ENCODE measurements at places on chromosomes 11 and 22.

DNA sequence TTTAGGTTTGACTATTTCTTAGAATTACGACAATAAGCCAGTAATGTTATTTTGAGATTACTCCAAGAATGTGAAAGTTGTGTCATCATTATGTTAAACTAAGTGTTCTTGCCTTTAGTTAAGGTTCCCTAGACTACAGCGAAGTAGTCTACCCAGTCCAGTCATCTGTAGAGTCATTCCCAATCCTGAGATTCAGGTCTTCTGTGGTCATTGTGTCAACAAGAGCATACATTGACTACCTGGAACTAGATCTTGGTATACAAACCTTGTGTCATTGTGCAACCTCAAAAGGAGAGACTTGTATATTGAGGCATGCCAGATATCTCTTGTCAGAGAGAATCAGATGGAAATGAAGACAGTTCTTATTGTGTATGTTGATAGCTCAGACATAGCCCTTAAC lies 115.9 kb downstream of the ATM start:
- DNase-seq = no peak

GRCh38 chr11:19832086-19832750 lies 119.6 kb downstream of the NAV2 start:
- DNase-seq = peak; percentile 62

DNA sequence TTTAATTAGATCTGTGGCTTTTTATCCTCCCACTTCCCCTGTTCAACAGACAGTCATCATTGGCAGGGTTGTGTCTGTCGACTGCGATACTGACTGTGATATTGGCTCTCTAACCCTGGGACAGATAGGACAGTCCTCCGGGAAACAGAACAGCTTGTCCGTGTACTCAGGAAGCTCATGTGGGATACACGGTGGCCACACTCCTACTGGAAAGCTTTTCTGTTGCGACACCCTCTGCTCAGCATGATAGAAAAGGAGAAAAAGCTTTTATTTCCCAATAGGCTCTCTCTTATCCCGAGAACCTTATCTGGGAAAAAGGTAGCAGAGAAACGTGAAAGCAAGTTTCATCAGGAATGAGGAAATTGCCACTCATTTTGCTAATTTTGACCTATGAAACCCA lies 60.4 kb upstream of the HSPA8 start:
- DNase-seq = no peak

DNA sequence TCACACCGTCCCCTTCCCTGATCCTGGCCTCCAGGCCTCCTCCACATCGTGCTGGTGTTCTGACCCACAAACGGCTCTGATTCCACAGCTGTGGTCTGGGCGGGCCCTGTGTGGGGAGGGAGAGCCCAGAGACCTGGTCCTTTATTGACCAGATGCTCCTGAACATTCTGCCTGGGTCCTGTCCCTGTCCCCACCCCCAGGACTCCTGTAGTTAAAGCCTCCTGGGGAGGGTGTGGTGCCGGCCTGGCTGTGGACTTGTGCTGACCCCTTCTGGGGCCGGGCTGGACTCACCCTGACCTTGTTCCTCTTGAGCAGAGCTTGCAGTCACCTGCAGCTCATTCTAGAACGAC lies 128.7 kb downstream of the CTTN start:
- DNase-seq = no peak

DNA sequence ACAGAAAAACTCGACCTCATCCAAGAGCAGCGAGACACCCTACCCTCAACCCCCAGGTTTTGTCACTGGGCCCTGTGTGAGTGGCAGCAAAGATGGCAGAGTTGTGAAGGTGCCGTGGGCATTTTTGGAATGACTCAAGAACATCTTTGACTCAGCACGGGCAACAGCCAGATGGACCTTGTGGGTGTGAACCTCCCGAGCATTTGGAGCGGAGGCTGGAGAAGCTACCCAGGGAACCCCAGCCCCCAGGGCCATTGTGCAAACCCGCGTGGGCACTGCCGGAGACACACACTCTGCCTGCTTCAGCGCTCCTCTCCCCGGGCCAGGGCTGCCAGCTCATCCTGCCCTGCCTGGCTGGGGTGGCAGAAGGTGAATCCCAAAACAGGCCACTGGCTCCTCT lies 66.1 kb downstream of the PANX1 start:
- no peak for DNase-seq

- no peak for DNase-seq
Measured at GRCh38 chr22:26463101-26463661, 20.4 kb downstream of the HPS4 start.

DNA sequence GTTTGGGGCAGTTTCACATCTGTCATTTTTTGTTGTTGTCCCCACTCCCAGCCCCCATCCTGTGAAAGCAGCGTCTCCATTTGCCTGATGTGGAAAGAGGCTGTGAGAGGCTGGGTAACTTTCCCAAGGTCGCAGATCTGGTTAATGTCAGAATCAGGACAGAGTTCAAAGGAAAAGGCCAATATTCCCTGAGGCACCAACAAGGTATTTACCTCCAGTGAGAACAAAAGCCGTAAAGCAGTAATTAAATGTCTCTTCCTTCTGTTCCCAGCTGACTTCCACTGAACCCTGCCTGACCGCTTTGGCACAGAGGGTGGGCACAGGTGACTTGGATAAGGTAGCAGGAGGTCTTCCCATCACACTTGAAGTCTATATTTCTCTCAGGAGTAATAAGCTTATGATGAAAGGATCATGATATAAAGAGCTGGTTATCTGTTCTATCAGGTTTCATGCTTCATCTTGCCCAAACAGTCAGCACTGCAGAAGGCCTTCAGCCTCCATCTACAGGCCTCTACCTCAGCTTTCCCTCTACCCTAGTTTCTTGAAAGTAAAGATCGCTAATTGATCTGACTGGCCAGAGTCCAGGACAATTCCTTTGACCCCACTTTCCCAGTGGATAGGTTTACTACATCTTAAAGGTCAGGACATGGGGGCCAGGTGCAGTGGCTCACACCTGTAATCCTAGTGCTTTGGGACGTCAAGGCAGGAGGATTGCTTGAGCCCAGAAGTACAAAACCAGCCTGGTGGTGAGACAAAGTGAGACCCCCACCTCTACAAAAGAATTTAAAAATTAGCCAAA lies 9.4 kb downstream of the C11orf91 start:
- no peak for DNase-seq

- no peak for DNase-seq
Measured at GRCh38 chr11:2775626-2776350, 76.0 kb upstream of the KCNQ1OT1 start.

GRCh38 chr22:44758344-44758973 lies 6.1 kb downstream of the ARHGAP8 start:
- no peak for DNase-seq

- no peak for DNase-seq
Measured at GRCh38 chr22:48953830-48954229, 873.8 kb downstream of the BRD1 start.

DNA sequence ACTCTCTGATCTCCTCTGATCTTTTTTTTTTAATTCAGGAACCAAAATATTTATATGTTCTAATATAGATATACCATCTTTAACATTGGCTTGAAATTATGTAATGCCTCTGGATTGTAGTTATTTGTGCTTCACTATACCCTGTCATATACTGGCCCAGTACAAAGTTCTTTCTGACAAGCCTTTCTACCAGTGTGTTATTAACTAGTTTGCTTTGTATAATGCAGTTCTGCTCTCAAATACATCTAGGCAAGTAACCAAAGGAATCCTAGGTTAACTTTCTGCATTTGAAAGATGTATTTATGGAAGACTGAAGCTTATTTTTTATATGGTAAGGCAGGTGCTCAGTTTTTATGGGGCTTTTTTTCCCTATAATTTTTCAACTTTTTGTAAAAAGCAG lies 36.1 kb downstream of the ARHGEF12 start:
- no peak for DNase-seq

DNA sequence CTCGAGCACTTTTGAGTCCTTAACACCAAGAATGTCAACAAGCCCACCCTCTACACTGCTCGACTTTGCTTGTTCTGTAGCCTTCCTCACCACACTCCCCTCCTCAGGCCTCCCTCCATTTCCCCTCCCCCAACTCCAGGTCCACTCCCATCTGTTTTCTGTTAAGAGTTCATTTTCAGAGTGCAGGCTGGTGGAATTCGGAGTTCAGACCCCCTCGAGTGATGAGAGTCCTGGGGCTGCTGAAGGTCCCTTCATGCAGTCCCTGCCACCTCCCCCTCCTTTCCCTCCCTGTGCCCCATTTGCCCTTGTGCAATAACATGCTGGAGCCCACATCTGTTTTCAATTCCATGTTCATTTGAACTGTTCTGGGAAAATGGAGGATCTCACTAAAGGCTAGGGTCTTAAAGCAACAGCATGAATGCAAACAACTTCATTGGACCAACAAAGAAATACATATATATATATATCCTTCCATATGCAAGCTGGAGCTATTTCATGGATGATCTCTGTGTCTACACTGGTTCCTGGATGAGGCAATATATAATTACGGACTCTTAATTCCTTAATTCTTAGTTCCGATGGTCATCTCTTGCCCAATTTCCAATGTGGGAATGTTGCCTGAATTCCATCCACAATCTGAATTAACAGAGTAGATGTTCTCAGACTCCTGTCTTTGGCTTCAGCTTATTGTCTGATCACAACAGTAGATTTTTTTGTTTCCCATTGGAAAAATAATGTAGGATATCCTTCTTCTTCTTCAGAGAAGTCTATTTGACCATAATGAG lies 340.4 kb downstream of the ETS1 start:
- DNase-seq = no peak

GRCh38 chr11:25200925-25201324 lies 704.1 kb downstream of the LUZP2 start:
- DNase-seq = no peak

GRCh38 chr11:114317787-114318137 lies 21.6 kb downstream of the NNMT start:
- DNase-seq = no peak

DNA sequence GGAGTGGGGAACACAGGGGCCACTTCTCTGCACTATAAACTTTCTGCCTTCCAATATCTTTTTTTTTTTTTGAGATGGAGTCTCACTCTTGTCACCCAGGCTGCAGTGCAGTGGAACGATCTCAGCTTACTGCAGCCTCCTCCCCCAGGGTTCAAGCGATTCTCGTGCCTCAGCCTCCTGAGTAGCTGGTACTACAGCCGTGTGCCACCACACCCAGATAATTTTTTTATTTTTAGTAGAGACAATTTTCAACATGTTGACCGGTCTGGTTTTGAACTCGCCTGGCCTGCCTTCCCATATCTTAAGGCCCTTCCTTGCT lies 1.7 kb downstream of the SLC3A2 start:
- DNase-seq = no peak

All from putamen (tissue), 1 donor.